Renal cortex interstitium (tissue), 15 donors: ENCODE measurements at places on chromosomes 7 and 10. TPM values are rescaled to one million over a fixed set of nuclear protein-coding genes. Genes with fewer than 3 reads are reported as not detected.

AKR1C2 gene
- 4.7 TPM for polyA plus RNA-seq

- no peak for DNase-seq
These were observed 50.9 kb downstream of the TFAM start for GRCh38 chr10:58436071-58436470.

- DNase-seq, result peak; percentile 65
These were observed 21.2 kb downstream of the ITGB8 start for GRCh38 chr7:20351901-20352300.

GPR22 gene
- 0.22 TPM for polyA plus RNA-seq
